ENCODE measurements at places on chromosomes 12 and 14.

DNA sequence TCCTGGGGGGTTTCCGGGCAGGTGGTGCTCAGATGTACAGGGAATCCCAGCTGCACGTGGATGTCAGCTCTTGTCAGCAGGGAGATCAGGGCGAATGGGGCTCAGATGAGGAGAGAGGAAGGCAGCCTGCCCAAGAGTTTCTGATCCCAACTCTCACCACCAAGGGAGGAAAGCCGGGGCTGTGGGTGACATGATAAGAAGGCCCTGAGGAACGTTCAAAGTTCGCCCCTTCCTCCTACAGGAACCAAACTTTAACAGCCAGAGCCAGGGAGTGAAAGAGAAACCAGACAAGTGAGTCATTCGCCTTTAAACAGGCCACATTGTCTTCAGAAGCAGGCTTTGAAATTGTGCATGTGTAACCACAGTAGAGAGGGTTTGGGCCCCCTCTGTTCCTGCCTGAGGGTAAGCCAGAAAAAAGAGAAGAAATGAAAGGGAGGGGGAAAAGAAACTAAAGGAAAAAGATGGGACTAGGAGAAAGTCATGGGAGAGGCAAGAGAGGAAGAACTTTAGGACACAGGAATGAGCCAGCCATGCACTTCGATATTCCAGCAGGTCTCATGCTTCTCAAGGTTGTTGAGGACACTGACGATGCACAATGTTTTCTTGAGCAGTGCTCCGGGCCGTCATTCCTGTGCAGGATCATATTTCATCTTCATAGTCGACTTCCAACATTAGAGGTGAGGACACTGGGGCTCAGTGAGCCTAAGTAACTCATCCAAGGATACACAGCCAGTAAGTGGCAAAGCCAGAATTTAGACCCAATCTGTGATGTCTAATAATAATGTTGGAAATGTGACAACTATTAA, 691.4 kb upstream of the TBX3 start:
- peak; percentile 81 for DNase-seq

- DNase-seq = no peak
Observed at GRCh38 chr14:53626761-53627160, 329.9 kb downstream of the BMP4 start.

GRCh38 chr12:112233242-112233641, 107.9 kb downstream of the TRAFD1 start:
- no peak for DNase-seq

GRCh38 chr12:32115404-32116104, 8.9 kb downstream of the BICD1 start:
- peak; percentile 99 for DNase-seq

DNA sequence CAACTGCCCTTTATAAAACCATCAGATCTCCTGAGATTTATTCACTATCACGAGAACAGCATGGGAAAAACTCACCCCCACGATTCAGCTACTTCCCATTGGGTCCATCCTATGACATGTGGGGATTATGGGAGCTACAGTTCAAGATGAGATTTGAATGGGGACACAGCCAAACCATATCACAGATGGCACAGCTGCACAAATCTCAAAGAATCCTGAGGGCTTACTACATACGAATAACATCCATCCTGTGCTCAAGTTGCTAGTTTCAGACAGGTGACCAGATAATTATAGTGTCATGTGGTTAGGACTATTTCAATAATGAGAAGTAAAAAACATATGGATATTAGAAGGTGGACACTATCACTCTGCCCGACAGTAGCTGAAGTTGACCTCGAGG, 211.2 kb downstream of the NUAK1 start:
- no peak for DNase-seq

- DNase-seq = no peak
Observed at GRCh38 chr14:76498976-76499375, 123.0 kb downstream of the ESRRB start.

GRCh38 chr12:104339663-104340062, 36.1 kb downstream of the EID3 start:
- DNase-seq = peak; percentile 57

- no peak for DNase-seq
Observed at GRCh38 chr12:106126441-106127337, 12.1 kb downstream of the NUAK1 start.

GRCh38 chr14:66139432-66139831, 346.7 kb upstream of the CCDC196 start:
- no peak for DNase-seq
